ENCODE measurements at places on chromosomes 5 and 9.

GRCh38 chr5:62477801-62478200 is 65.2 kb downstream of the IPO11 start:
- no peak for DNase-seq

DNA sequence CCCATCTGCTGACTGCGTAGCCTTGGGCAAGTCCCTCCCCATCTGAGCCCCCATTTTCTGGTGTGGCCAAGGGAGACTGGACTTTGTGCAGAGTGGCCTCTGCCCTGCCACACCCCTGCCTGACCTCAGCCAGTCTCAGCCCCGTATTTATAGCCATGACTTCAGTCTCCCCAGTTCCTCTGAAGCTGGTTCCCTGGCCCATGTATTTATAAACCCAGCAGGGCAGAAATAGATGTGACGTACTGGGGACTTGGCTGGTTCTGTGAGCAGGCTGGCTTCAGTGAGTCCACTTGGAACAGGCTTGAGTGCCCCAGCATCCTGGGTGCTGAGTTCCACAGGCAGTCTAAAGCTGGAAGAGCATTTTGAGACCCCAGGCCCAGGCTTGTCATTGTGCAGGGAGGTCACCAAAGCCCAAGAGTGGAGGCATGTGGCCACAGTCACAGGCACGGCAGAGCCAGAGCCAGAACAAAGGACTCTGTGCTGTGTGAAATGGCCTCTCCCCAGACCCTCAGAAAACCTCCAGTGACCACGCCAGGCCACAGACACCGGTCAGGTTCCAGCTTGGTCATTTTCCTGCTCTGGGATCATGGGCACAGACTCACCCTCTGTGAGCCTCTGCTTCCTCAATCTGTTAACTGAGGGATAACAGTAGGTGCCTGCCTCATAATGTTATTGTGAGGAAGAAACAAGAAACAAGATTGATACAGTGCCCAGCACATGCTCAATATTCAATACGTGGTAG is 30.4 kb upstream of the SYNPO start:
- no peak for DNase-seq

DNA sequence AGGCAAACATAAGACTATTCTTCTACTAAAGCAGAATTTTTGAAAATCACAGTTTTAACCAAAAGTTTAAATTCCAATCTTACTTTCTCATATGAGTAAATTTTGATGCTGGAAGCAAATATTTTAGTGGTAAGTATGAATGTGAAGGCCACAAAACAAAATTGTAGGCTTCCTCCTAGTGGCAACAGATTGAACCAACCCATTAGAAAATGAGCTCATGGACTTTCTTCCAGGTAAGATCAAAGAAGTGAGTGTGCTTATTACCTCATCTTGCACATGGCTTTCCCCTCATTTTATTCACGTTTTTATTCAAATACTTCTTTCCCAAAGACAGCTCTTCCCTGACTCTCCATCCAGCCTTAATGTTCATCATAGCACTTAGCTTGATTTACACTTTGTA is 16.5 kb upstream of the RLN2 start:
- no peak for DNase-seq

GRCh38 chr5:136731241-136731900 is 366.0 kb upstream of the TRPC7 start:
- no peak for DNase-seq

DNA sequence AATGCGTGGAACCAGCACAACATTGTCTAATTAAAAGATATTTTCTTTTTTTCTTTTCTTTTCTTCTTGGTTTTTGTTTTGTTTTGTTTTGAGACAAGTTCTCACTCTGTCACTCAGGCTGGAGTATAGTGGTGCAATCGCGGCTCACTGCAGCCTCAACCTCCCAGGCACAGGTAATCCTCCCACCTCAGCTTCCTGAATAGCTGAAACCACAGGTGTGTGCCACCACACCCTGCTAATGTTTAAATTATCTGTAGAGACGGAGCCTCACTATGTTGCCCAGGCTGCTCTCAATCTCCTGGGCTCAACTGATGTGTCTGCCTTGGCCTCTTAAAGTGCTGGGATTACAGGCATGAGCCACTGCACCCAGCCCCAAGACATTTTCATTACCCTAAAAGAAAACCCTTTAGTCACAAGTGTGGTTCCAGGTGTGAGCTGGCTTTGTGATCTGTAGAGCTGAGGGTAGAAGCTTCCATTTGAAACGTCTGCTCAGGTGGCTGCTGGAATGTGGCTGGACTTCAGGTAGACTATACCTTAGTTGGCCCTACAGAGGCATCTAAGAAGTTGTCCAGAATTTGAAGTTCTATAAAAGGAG is 19.1 kb upstream of the NEK6 start:
- no peak for DNase-seq

DNA sequence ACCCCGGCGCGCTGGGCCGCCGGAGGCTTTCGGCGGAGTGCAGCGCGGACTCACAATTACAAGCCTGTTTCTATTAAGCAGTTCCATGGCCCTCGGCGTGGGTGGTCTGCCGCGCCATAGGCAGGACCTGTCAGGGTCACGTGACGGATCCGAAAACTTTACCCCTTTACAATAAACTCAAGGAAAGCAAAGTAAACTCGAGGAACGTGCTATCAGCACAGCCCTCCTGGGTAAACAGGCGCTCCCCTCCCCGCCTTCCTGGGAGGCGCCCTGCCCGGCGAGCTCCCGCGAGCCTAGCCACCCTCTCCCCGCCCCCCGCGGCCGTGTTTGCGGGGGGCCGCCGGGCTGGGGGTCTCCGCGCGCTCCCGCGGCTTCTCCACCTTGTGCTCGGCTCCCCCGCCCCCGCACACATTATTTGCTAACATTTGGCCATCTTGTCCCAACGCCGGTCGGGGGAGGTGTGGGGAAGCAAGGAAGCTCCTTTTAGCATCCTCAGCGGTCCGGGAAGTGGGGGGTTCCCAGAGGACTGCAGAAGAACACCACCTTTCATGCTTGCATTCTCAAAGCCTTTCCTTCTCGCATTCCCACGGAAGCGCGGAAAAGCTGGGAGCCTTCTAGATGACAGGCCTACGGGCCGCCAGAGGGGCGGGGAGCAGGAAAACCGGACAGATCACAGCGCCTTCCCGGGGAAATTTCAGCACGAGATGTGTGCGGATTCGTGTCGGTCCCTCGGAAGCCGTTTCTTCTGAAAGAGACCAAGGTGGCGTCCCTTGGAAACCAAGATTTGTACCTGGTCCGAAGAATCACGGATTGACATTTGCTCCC is at the start of gene PTCH1:
Gene PTCH1, minus strand, starts transcription at position 238 of the 825 bp plus-strand sequence.
- DNase-seq = peak; percentile 18

GRCh38 chr5:57906671-57907070 is 424.1 kb upstream of the ACTBL2 start:
- DNase-seq = no peak

GRCh38 chr5:123028222-123028621 is 8.3 kb downstream of the PPIC start:
- DNase-seq = no peak

- DNase-seq = no peak
These were observed 395.4 kb upstream of the WWC1 start for GRCh38 chr5:167895899-167896659.

DNA sequence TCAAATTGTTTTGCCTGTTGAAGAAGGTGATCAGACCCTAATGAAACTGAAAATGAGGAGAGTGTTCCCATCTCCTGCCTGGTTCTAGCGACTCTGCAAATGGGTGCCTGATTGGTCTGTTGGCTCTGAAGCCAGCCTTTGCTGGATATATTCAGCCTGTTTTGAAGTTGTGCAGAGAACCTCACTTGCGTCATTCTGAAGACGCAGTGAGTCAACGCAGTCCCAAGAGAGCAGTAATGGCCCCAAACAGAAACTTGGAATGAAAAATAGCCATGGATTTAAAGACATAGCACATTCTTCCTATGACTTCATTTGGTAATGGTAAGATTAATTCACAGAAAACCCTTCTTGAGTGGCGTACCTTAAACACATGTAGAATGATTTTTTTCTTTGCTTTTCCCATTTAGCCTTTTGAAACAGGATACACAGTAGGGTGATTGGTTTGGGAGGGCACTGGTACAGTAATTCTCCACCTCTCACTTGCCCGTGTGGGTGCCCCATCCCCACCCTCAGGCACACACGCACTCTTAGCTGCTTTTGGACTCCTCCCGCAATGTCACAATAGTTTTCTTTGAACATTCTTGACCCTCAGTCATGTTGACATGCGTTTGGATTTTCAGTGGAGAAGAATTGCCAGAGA is 54.1 kb upstream of the ABL1 start:
- no peak for DNase-seq

GRCh38 chr5:163502521-163502920 is 2.9 kb upstream of the MAT2B start:
- no peak for DNase-seq

DNA sequence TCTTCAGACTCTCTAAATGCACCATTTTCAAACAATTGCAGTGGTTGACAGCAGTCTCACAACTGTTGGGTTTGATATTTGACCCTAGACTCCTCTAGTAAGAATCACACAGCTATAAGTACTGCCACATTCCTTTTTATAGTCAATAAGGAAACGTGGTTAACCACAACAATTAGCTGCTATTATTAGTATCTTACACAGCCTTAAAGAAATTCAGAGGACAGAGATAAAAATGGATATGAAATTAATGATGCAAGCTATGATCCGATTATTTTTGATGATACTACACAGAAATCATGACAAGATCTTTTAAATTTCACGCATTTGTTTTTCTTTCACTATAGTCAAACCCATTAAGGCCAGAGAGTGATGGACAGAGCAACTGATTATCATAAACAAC is 288.6 kb upstream of the C9orf72 start:
- DNase-seq = no peak

DNA sequence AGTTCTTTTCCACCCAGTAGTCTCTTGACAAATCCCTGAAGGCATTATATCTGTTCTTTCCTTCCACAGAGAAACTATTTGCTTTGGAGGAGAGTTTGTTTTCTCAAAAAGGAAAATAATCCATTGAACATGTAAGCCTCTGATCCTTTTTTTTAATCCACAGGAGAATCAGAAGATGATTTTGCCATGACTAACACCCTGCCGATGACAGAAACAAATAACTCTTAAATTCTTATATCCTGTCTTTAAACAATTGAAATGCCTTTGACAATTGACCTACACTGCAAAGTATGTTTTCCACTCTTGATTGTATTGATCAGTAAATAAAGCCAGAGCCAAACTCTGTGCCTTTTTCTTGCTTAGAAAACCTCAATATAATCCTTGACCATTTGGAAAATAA is 666.4 kb upstream of the CTNND2 start:
- no peak for DNase-seq

- DNase-seq = no peak
These were observed 1881.5 kb downstream of the EFNA5 start for GRCh38 chr5:105789246-105789645.

GRCh38 chr9:107484117-107484723 is 5.3 kb downstream of the KLF4 start:
- DNase-seq = peak; percentile 35

DNA sequence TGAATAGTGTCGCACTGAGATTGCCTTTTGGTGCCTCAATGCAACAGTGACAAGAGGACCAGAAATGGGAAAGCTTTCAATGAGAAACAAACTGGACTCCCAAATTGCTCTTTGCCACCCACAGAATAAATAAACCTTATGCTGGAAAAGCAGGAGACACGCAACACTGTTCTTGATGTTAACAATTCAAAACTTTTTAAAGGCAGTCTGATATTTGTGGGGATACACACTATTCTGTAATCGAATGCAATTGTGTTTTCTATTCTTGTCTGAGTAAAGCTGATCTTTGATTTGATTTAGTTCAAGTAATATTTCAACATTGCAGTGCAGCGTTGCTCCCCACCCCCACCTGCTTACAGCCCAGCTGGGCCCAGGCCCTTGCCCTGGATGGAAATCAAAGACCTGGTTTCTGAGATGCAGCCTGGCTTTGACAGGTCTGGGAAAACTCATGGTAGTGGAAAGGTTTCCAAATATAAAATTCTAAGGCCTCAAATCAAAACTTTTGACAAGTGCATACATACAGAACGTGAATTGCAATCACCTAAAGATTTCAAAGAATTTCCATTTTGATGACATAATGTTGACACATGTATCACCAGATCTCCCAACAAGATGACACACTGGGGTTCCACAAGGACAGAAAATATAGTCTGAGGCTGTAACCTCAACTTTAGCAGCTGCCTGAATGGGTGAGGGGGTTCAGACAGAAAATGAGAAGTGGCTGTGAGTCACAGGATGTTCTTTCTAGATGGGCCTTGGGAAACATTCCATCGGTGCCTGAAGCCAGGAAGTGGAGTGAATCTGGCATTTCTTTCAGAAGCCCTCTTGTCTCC is 55.1 kb downstream of the ABCA1 start:
- DNase-seq = no peak

GRCh38 chr9:76232861-76233489 is 161.3 kb downstream of the RFK start:
- DNase-seq = no peak

GRCh38 chr5:85304524-85304923 is 919.8 kb upstream of the EDIL3 start:
- DNase-seq = no peak

DNA sequence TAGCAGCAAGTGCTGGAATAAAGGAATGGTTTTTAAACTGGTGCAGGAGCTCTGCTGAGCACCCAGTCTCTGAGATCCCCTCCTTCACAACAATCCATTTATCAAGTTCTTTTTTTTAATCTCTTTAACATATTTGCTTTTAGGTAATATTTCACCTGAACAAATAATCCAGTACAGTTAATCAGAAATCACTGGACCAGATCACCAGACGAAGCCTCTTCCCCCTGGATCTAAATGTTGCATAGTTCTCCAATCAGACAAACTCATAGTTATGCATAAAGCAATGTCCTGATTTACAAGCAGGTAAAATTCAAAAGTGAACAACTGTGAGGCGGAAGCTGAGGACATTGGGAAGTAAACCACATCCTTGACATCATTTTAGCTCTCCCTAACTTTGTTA is 657.7 kb upstream of the RORB start:
- DNase-seq = no peak

DNA sequence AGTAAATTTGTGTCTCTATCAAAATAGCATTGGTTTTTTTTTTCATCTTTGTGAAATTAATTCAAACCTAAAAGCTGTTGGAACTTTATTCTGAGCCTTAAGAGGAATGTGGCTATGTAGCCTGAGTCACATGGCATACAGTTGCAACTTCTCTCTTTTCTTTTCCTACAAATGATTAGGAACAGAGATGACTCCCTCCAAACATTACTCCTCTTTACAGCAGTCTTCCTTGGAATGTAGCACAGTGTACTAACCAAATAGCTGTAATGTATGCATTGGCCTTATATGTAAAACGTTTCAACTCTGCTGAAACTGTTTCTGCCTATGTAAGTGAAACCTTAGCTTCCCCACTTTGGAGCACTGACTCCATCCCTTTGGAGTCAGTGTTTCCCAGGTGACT is 100.9 kb upstream of the MAP1B start:
- no peak for DNase-seq

DNA sequence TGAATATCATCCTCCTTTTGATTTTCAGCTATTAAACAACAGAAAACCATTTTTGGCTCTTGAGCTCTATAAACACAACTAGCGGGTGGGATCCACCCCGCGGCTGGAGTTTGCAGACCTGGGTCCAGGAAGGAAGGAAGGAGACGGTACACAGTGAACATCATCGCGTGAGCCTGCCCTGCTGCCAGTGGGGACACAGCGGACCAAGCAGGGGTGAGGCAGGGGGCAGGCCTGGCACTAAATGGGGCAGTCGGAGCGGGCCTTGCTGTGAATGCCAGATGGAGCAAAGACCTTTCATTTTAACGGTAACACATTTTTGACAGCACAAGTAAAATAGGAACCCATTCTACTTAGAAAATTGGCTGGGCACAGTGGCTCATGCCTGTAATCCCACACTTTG is 14.4 kb downstream of the TSPAN17 start:
- no peak for DNase-seq
